ENCODE measurements at places on chromosomes 4 and X.

GRCh38 chrX:86021652-86022289 is 25.6 kb downstream of the CHM start:
- no peak for DNase-seq

GRCh38 chrX:154892296-154892695 is 6.1 kb downstream of the F8A1 start:
- DNase-seq: no peak

GRCh38 chr4:73438582-73439215 is 2.7 kb downstream of the AFP start:
- DNase-seq: no peak

DNA sequence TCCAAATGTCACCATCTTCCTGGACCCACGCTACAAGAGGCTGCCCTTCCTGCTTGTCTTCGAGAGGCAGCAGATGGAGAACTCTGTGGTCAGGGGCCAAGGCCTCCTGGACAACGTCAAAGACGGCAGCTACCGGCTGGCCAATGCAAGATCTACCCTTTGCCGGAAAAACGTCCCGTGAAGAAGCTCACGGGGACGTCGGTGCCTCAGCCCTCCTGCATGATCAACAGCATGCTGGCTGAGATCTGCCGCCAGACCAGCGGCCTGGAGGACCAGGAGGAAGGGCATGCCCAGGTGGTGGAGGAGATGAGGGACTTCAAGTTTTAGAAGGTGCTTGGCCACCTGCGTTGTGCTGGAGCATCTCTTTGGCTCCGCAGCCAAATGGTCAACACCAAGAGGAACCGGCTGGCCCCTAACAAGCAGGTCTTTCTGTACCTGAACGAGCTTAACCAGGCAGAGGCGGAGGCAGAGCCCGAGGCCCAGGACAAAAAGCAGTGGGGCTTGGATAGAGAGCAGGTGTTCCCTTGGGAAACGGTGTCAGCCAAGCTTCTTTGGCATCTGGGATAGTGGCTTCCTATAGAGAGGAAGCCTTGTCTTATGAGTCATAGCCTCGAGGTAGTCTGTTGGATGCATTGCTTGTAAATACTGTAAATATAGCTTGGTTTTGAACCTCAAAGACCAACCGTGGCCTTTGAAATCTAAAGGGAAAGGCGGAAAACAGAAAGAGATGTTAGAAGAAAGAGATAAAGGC is 94.8 kb upstream of the ELOVL6 start:
- DNase-seq: no peak

- no peak for DNase-seq
Measured at GRCh38 chrX:25125483-25125882, 109.7 kb upstream of the ARX start.

GRCh38 chr4:2829933-2830451 is 13.7 kb upstream of the ADD1 start:
- DNase-seq: no peak

DNA sequence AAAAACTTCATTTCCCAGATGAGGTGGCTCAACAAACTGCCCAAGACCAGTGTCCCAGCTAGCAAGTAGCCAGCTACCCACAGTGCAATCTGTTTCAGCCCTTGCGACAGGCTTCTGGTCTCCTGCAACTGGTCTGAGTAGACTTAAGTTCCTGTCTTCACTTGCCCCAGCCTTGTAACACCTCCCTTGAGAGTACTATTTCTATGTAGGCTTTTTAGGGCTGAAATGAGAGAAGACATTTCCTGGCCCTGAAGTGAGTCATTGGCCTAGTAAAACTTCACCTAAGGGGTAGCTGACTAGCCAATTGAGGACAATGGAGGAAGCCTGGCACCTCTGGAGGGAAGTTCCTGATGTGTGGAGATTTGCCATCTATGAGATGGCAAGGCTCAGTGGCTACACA is 80.1 kb upstream of the STIM2 start:
- no peak for DNase-seq

GRCh38 chrX:152061083-152061482 is 77.3 kb downstream of the MAGEA10 start:
- no peak for DNase-seq

GRCh38 chr4:38967260-38968095 is 64.7 kb downstream of the TMEM156 start:
- DNase-seq: no peak

- no peak for DNase-seq
Measured at GRCh38 chr4:110211770-110212061, 13.3 kb upstream of the ELOVL6 start.

- DNase-seq: no peak
Measured at GRCh38 chr4:71830497-71831190, 46.8 kb upstream of the GC start.

Measured in forelimb muscle (tissue), 1 donor.